ENCODE measurements at places on chromosomes 1 and 21.
A peak's percentile ranks its signal among the peaks of the same experiment; 100 is the strongest.

GRCh38 chr1:201414051-201414738 lies 7.3 kb downstream of the TNNI1 start:
- no peak for DNase-seq

DNA sequence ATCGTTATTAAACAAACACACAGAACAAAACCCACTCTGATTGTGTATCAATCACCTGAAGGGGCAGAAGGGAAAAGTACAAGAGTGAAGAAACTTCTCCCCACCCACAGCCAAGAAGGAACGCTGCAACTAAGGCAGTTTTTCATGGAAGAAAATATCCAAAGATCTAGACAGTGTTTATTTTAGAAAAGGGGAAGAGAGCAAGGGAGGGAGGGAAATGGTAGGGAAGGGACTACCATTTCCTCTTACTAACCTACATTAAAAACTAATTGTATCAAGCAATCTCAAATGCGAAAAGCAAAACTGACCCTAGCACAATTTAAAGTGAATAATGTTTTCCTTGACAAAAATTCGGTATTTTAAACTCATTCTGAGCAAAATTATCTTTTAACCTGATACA lies 3.5 kb downstream of the NRIP1 start:
- DNase-seq: no peak

DNA sequence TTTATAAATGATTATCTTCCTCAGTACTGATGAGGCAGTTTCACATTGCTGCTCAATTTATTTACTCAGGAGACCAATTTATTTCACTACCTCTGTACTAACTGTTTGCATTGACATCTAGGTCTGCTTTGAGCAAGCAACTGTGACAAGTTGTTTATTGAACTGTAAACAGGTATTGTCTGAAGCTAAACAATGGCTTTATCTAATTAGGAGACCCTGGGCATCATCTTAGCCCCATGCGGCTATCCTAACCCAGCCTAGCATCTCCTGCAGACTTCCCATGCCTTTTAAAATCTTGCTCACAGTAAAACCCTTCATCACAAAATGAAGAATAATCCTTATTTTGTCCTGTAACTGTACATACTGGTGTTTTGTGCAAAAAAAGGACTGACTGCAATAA lies 348.2 kb downstream of the RWDD3 start:
- DNase-seq: no peak

GRCh38 chr21:46560568-46561444 lies 44.1 kb downstream of the S100B start:
- DNase-seq: no peak

DNA sequence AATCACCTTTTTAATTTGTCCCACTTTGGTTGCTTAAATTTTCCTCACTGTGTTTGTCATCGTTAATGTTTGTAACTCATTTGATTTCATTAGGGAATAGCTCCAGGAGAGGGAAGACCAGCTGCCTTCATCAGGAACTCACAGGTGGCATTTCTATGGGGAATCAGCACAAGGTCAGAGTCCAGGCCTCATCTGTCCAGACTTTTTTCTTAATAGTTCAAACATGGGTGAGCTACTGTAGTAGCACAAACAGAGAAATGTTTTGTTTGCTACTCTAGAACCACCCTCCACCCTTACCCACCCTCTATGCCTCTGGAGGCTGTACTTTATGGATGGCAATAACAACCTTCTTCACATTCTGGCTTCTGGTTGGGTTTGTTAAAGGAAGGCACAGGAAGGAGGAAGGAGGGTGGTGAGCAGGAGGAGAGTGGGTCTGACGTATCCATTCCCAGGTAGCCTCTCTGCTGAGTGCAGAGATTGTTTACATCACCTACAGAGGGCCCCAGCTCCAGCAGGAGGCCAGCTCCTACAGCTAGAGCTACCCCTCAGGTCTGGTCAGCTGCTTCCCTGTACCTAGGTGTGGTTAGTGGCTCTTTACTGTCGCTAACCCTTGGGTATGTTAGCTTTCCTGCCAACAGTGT lies 8.1 kb upstream of the TEDDM1 start:
- no peak for DNase-seq

- no peak for DNase-seq
These were observed 317.0 kb downstream of the BARHL2 start for GRCh38 chr1:90400131-90400530.

- DNase-seq: peak; percentile 36
These were observed 23.0 kb downstream of the KNCN start for GRCh38 chr1:46528297-46528955.

- DNase-seq: no peak
These were observed 392.6 kb upstream of the VAMP3 start for GRCh38 chr1:7378346-7379130.

DNA sequence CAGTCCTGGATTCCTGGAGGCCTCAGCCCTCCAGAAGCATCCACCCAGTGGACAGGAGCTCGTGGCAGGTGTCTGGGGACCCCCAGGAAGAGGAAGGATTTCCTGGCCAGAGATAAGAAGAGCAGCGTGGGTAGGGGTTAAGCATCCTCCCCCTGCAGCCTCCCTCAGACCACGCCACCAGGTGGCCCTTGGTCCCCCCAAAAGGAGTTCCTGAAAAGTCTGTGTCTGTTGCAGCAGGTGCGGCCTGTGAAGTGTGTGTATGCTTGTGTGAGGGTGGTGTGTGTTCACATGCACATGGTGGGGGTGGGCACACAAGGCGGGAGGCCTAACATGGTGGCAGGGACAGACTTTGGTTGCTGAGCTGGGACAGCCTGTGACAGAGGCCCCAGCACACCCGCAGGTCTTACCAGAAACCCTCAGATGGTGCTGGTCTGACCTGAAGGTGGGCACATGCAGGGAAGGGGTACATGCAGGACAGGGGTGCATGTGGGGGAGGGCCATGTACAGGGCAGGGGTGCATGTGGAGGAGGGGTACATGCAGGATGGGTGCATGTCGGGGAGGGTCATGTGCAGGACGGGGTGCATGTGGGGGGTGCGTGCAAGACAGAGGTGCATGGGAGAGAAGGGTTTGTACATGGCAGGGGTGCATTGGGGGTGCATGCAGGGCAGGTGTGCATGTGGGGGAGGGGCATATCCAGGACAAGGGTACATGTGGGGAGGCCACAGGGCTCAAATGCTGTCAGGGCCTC lies 18.2 kb upstream of the RUNX3 start:
- no peak for DNase-seq

DNA sequence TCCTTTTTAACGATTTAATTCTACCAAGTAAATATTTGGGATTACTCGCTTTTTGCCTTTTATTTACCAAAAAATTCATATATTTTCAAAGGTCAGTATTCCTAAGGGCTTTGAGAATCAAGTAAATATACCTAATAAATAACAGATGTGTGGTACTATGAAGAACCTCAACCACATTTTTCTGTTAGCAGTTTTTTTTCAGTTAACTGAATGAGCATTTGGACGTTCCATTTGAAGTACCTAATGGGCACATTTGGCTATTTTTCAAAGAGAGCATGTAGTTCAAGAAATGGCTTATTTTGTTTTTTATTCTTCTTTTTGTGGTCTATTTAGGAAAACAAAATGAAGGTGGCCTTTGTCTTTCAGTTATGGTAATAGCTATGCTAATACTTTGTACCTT lies 253.0 kb downstream of the GPR52 start:
- DNase-seq: peak; percentile 28

- DNase-seq: peak; percentile 61
These were observed 590.4 kb upstream of the PLXNA2 start for GRCh38 chr1:208834381-208835096.

GRCh38 chr1:70290218-70290617 lies 64.3 kb downstream of the ANKRD13C start:
- peak; percentile 5 for DNase-seq

DNA sequence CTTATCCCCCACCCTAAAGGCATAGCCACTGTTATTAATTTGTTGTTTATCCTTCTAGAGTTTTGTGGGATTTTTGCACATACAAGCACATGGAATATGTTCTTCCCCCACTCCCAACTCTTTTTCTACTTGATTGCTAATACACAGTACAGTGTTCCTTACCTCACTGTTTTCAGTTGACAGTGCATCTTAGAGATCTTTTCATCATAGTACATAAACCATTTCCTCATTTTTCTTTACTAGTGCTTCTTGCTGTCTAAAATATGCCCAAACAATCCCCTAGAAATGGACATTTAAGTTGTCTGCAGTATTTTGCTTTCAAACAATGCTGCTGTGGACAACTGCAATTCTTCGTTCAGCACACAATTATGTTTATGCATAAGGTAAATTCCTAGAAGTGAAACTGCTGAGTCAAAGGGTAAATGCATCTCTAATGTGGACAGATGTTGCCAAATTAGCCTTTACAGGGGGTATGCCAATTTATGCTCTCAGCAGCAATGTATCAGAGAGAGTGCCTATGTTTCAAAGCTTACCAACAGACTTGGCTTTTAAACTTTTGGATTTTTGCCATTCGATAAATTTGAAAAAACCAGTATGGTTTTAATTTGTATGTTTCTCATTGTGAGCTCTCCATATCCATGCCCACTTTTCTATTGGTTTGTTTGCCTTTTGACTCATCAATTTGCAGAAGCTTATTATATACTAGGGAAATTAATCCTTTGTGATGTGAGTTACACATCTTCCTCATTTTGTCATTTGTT lies 132.6 kb downstream of the MRPS6 start:
- DNase-seq: peak; percentile 66

DNA sequence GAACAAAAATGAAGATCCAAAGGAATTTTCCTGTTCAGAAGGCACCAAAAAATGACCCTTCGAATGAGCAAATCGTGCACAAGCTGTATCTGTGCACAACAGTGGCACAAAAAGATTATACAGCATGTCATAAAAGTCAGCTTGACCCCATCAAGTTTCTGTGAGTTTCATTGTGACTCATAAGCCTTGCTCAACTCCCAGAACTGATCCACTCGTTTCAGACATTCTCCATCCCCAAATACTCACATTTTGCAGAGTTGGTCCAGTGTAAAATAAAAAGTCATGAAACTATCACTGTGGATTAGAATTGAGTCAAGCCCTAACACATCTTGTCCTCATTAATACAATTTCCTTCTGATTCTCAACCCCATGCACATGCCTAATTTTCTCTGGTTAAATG lies 174.7 kb upstream of the PKN2 start:
- DNase-seq: peak; percentile 7

DNA sequence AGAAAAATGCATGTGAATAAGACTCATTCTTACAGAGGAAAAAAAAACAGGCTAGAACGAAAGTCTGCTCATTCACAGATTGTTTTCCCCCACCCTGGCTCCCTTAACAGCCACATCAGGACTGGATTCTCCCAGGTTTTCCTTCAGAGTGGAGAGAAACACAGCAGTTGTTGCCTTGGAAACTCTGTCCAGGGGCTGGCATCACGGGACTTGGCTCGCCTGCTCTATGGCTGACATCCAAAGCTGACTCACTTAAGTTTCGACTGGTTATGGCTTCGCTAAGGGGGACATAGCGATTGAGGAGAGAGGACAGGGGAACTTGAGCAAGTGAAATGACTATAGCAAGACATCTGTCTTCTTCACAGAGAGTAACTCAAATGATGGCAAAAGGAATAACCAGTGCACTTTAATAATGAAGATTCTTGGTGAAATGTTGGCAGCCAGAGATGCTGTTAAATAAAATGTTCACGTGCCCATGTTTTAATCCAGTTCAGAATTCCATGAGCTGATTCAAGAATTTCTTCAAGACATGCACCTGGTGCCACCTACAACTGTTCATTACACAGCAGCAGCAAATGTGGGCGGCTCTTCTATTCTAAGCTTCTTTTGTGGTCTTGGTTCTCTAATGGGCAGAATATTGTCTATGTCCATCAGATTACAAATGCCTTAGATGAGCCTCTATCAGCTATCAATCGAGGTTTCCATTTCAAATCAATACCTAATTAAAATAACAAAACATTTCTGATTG lies 21.8 kb downstream of the MIS18A start:
- peak; percentile 92 for DNase-seq

GRCh38 chr1:185166106-185166505 lies 9.1 kb downstream of the SWT1 start:
- no peak for DNase-seq

DNA sequence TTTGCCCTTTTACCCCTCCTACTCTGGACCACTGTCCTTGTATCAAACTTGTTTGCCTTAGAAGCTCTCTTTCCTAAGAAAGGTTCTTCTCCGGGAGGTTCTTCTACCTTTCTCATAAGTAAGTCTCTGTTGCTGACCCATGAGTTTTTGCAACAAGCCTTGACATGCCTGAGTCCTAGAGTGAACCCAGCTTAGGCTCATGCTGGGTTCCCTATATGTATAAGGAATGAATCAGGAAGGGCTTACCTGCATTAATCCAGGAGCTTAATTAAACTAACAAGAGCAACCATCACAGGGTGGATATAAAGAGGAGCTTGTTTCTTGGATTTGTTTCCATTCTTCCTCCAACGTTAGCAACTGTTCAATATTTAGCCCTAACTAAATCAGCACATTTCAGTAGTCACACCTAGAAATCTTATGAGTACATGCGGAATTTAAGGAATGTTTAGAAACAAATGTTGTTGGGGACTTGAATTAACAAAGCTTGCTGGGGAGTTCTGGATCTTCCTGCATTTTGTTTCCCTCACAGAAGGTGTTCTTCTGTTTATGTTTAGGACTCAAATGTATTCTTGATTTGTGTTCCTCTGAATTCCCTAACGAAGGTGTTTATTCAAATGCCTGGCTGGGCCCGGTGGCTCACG lies 64.3 kb upstream of the RAB3GAP2 start:
- no peak for DNase-seq

GRCh38 chr1:76865696-76866286 lies 1.5 kb upstream of the ST6GALNAC5 start:
- peak; percentile 37 for DNase-seq

DNA sequence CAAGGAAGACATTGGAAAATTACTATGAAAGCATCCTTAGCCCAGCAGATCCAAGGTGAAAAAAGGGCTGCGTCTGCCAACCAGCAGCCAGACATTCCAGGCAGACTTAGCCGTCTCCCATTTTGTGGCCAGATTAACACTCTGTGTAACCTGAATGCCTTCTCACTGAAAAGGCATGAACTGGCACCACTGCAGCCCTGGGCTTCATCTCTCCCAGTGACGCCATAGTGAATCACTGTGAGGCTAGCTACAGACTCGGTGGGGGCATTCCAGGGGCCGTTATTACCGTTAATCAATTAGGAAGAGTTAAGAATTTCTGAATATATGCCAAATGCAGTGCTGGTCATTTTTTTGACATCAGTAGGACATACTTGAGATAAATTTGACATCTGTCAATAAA lies 627.4 kb downstream of the LMO4 start:
- peak; percentile 97 for DNase-seq

DNA sequence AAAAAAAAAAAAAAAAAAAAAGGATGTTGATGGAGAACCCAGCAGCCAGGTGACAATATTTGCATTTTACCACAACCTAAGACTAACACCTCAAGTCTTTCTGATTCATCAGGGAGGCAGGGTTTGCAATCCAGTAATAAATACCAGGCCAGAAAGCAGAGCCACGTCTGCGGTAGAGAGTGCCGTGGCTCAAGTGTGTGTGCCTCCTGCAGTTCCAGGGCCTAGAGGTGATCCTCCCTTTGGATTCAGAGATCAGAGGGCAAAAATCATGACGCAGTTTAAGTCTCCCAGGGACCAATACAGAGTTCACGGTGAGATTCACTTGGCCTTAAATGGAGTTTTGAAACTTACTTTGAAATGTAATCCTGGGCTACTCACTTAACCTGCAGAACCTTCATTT lies 34.9 kb downstream of the TMCO4 start:
- DNase-seq: peak; percentile 18

Measured in fibroblast of skin of scalp (primary cell).